ENCODE measurements at places on chromosomes 7 and 10. TPM values are rescaled to one million over a fixed set of nuclear protein-coding genes. Genes with fewer than 3 reads are reported as not detected.

- no peak for DNase-seq
These were observed 9.7 kb upstream of the OIT3 start for GRCh38 chr10:72883861-72884260.

DNA sequence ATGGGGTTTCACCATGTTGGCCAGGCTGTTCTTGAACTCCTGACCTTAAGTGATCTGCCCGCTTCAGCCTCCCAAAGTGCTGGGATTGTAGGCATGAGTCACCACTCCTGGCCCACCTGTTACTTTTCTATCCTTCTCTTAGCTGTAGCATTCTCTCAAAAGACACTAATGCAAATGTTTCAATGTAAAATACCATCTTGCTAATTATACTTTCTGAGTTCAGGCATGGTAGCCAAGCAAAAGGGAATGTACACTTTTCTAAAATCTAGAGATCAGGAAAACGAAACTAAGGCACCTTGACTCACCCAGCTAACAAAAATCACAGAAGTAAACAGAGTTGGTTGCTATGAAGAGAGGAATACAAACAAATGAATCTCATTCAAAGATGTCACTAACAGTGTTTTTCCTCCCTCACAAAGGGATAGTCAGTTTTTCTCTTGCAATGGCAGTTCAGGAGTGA is 401.0 kb upstream of the NRP1 start:
- DNase-seq = no peak

GRCh38 chr7:98733036-98733435 is 116.0 kb downstream of the NPTX2 start:
- no peak for DNase-seq

- DNase-seq = peak; percentile 65
These were observed 80.6 kb downstream of the USP6NL start for GRCh38 chr10:11530806-11531205.

DNA sequence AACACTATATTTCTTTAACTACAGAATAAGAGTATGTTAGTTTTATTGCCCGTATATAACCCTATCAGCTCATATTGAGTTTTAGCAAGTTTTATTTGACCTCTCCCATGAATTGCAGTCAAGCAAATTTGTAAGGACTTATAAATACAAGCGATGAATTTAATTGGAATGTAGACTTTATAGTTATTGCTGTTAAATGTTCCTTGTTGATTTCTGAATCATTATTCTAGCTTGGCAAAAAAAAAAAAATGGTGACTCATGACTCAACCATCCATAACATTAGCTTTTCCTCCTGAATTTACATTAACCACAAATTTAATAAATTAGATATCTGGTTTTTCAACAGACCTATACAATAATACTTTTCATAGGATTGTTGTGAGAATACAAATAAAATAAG is 334.0 kb upstream of the LRRTM3 start:
- DNase-seq = no peak

DNA sequence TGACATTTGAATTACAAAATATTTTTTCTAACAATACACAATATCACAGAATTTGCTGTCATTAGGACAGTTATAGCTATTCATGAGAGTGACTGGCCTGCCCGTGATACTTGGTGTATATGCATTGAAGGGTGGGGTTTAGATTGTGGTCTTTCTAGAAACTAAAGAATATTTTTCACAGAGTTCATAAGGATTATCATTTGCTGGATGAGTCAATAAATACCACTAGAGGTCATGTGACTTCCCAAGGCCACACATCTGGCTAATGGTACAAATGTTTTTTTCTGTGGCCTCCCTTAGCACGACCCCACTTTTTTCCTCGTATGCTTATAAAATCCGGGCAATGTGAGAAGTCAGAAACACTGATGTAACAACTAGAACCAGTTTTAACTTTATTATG is 5.2 kb downstream of the OPTN start:
- no peak for DNase-seq

- no peak for DNase-seq
These were observed 751.8 kb upstream of the IGFBP3 start for GRCh38 chr7:46672861-46673260.

GRCh38 chr10:60335708-60336107 is 54.0 kb downstream of the ANK3 start:
- no peak for DNase-seq

DNA sequence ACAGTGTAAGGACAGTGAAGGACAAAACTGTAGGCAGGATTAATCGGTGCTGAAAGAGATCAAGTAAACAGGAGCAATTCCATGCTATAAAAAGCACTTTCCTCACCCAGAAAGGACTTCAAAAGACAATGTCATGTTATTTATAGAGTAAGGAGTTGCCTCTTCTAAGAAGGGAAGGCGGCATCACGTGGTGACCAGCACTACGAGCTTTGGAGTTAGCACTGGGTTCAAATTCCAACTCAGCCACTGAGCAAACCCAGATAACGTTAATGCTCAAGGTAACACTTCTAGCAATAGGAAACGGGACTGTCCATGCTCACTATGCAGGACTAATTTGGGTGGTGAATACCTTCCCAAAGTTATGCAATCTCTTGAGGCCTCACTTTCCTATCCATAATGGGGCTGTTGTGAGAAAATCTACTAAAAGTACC is 715 bp upstream of the PANK1 start:
- no peak for DNase-seq

- DNase-seq = no peak
These were observed 172.6 kb upstream of the THSD7A start for GRCh38 chr7:12004581-12004980.

GRCh38 chr10:61950449-61951143 is 49.1 kb downstream of the ARID5B start:
- no peak for DNase-seq

GRCh38 chr7:157528785-157529341 is 192.1 kb downstream of the DNAJB6 start:
- DNase-seq = no peak

DNA sequence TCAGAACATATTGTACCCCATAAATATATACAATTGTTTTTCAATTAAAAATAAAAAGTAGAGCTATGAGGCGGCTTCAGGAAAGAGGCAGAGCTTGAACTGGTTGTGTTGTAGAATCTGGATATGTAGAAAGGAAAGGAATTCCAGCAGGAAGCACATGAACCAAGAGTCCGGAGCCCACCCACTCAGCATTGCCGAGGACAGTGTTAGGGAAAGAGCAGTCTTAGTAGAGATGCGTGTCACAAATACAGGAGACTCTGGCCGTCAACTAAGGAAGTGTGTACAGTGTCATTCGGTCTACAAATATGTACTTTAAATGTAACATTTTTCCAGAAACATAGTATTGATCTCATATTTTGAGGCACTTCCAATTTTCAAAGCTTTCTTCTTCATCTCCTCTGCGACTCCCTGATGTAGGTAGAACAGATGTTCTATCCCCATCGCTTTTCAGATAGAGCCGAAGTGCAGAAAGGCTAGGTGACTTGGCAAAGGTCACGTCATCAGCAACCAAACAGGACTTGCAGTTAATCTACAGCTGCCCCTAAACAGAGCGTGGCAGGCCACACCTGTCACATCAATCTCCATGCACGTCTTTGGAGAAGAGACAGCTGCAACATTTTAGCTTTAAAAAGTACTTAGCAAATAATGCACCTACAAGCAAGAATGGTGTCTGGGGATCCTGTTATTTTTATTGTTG is 25.3 kb upstream of the GJD4 start:
- no peak for DNase-seq

- no peak for DNase-seq
These were observed 186.7 kb downstream of the ADARB2 start for GRCh38 chr10:1550616-1551015.

DNA sequence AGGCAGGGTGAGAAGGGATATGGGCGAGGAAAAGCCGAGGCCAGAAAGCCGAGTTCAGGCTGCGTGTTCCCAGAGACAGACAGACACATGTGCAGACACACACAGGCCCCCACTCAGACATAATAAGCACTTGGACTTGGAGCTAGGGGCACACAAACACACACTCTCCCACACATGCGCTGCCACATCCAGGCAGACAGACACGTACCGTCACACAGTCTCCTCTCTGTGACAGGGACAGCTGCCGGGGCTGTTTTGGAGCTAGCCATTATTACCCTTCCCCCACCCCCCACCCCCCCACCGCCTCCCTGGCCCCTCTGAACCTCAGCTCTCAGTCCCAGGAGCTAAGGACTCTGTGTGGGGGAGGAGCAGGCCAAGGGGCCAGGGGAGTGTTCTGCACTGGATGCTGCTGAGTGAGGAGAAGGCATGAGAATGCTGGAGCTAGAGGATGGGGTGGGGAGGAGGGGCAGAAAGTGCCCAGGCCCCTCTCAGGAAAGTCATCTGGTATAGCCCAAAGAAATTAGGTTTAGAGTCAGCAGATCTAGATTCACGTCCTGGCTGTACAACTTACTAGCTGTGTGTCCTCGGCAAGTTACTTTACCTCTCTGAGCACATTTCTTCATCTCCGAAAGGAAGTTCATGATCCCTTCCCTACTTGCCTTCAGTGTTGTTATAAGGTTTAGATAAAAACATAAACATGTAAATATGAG is 6.3 kb downstream of the PITX3 start:
- DNase-seq = no peak

DNA sequence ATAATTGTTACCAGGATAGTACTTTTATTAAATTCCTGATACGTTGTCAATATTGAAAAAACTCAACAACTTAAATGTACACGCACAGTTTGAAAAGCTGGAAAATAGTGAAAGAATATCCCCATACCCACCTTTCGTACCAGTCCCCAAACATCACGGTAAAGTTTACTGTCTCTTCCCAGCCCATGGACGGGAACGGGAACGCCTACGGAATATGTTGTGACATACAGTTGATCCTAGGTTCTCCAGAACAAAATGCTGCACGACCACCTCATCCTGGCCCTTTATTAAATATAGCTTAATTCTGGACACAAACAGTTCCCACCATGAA is 527 bp upstream of the BCAP29 start:
- DNase-seq = no peak

- DNase-seq = no peak
These were observed 358.4 kb downstream of the SH2D4B start for GRCh38 chr10:80896076-80896475.

GRCh38 chr7:3649678-3650440 is 348.8 kb downstream of the SDK1 start:
- DNase-seq = no peak

DNA sequence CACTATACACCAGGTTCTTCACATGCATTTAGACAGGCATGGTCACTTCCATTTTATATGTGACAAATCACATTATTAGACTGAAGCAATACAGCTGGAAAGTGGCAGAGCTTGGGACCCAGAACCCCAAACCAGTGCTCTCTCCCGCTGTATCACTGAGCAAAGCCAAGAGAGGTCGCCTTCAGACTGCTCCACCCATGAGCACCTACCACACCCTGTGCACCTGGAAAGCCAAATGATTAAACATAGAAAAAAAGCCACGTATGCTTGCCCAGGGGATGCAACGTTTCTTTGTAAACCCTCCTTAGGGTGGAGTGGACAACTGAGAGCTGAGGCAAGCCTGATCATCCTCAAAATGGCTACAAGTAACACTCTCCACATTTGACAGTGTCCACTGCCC is 72.5 kb downstream of the CCDC6 start:
- no peak for DNase-seq

DNA sequence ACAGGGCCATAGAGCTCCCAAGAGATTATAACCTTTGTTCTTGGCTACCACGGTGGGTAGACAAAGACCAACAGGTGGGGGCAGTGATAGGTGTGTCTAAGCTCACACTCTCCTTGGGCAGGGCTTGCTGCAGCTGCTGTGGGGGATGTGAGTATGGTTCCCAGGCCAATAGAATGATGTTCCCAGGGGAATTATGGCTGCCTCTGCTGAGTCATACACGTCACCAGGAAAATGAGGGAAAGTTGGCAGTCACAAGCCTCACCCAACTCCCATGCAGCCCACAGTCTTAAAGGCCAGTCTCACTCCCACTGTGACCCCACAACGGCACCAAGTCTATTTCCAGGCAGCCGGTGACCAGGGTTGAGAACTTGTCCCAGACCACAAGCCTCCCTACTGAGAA is 453.4 kb upstream of the PODXL start:
- DNase-seq = no peak

Gene SLC29A3
- 9.3 TPM for polyA plus RNA-seq

Gene VWA2
- 21.6 TPM for polyA plus RNA-seq

Gene COL13A1
- 55.5 TPM for polyA plus RNA-seq

Gene SRRM3
- 0.82 TPM for polyA plus RNA-seq

Gene NANOS1
- polyA plus RNA-seq = 8.1 TPM

Gene C10orf62
- polyA plus RNA-seq = not detected

Gene OR2A7
- polyA plus RNA-seq = 17.0 TPM

Gene CPXM2
- polyA plus RNA-seq = 1.9 TPM

Gene DKK1
- 2.5 TPM for polyA plus RNA-seq

Gene GPR146
- polyA plus RNA-seq = 7.0 TPM
